Activated CD8-positive, alpha-beta T cell treated with anti-CD3 and anti-CD28 coated beads for 36 hours (primary cell): ENCODE measurements at places on chromosomes 6 and 20. TPM values are rescaled to one million over a fixed set of nuclear protein-coding genes. Genes with fewer than 3 reads are reported as not detected.

GRCh38 chr6:107128577-107128976, 13.3 kb upstream of the BEND3 start:
- no peak overlapping the region for H3K4me3 ChIP-seq
- H3K27ac ChIP-seq = no peak overlapping the region
- no peaks in the 10 kb centered on the region for H3K36me3 ChIP-seq
- no peaks in the 10 kb centered on the region for H3K4me1 ChIP-seq
- DNase-seq = no peak

- no peak overlapping the region for H3K27ac ChIP-seq
- no peak overlapping the region for H3K4me3 ChIP-seq
- no peaks in the 10 kb centered on the region for H3K4me1 ChIP-seq
- H3K27me3 ChIP-seq = peaks cover 18% of the 10 kb centered on the region
- H3K36me3 ChIP-seq = no peaks in the 10 kb centered on the region
- no peak for DNase-seq
Observed at GRCh38 chr20:49380337-49380780, 102.1 kb downstream of the KCNB1 start.

DNA sequence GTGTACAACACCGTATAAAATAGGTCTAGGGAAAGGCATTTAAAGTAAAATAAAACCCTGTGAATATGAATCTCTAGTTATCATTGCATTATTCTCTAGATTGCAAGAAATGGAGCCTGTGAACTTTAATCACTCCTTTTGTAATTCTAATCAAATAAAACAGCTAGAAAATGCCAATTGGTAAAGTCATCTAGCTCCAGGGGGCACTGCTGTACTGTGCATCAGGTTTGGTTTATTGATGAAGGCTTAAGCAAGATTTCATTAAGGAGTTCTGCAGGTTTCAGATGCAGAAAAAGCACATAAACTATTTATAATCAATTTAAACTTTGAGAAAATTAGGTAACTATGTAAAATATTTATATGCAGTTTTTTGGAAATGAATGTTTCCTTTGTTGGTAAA, 645.0 kb downstream of the PHF3 start:
- no peaks in the 10 kb centered on the region for H3K27me3 ChIP-seq
- no peak overlapping the region for H3K27ac ChIP-seq
- DNase-seq = peak; percentile 14
- no peaks in the 10 kb centered on the region for H3K4me1 ChIP-seq
- H3K4me3 ChIP-seq = no peak overlapping the region
- H3K36me3 ChIP-seq = no peaks in the 10 kb centered on the region

GRCh38 chr20:58065508-58066361, 162.7 kb downstream of the ANKRD60 start:
- H3K27ac ChIP-seq = no peak overlapping the region
- DNase-seq = no peak
- H3K4me1 ChIP-seq = no peaks in the 10 kb centered on the region
- no peaks in the 10 kb centered on the region for H3K36me3 ChIP-seq
- H3K27me3 ChIP-seq = no peaks in the 10 kb centered on the region
- no peak overlapping the region for H3K4me3 ChIP-seq

GRCh38 chr6:77986380-77987034, 333.7 kb downstream of the MEI4 start:
- no peaks in the 10 kb centered on the region for H3K27me3 ChIP-seq
- no peak for DNase-seq
- H3K36me3 ChIP-seq = no peaks in the 10 kb centered on the region
- no peak overlapping the region for H3K27ac ChIP-seq
- no peak overlapping the region for H3K4me3 ChIP-seq
- no peaks in the 10 kb centered on the region for H3K4me1 ChIP-seq

GRCh38 chr6:104623052-104623690, 236.5 kb downstream of the HACE1 start:
- DNase-seq = peak; percentile 24
- no peak overlapping the region for H3K27ac ChIP-seq
- peaks cover 5% of the 10 kb centered on the region for H3K27me3 ChIP-seq
- H3K4me1 ChIP-seq = peaks cover 6% of the 10 kb centered on the region
- no peak overlapping the region for H3K4me3 ChIP-seq
- H3K36me3 ChIP-seq = no peaks in the 10 kb centered on the region

GRCh38 chr6:44234101-44235025, 11.0 kb downstream of the SLC29A1 start:
- H3K27ac ChIP-seq = no peak overlapping the region
- DNase-seq = peak; percentile 51
- no peak overlapping the region for H3K4me3 ChIP-seq
- H3K4me1 ChIP-seq = peaks cover 20% of the 10 kb centered on the region

GRCh38 chr6:26163427-26164119, 76.3 kb downstream of the HFE start:
- H3K36me3 ChIP-seq = peaks cover 17% of the 10 kb centered on the region
- peak overlapping the region; percentile 67 for H3K27ac ChIP-seq
- H3K4me3 ChIP-seq = peak overlapping the region; percentile 10

DNA sequence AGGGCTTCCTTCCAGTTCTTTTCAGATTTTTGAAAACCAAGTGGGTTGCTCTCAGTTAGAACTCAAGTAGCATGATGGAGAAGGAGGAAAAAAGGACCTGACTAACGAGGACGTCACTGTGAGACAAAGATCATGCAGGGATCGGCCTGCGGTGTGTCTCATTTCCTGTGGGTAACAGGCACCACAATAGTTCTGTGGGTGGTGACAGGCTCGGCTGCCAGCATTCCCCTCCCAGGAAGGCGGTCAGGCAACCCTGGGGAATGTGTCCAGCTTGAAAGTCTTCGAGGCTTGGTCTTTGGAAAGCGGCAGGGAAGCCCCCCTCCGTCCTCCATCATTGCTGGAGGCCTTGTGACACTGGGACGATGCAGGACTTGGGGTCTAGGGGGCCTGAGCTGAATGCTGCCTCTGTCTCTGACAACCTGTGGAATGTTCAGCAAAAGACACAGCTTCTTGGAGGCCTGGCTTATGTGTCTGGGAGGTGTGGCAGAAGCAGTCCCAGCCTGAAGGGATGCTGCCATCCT, 121.0 kb downstream of the BCAS1 start:
- peak; percentile 89 for DNase-seq
- peaks cover 3% of the 10 kb centered on the region for H3K36me3 ChIP-seq

DNA sequence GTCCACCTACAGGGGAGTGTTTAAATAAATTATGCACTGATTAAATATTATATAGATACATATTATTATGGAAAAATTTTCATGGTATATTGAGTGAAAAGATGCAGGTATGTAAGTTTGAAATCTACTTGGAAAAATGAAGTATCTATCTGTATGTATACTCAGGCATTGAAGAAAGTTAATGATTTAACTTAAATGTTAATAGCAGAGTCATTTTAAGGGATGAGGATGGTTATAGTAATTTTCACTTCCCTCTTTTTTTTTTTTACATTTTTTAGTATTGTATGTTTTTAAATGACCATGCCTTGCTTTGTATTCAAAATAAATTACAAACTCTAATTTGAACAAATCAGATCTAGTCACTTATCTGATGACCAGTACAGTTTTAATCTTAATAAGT, 43.2 kb upstream of the NOTCH4 start:
- peaks cover 10% of the 10 kb centered on the region for H3K4me1 ChIP-seq
- H3K27ac ChIP-seq = no peak overlapping the region
- no peak overlapping the region for H3K4me3 ChIP-seq

- no peak for DNase-seq
- H3K4me3 ChIP-seq = no peak overlapping the region
- H3K27ac ChIP-seq = no peak overlapping the region
- no peaks in the 10 kb centered on the region for H3K4me1 ChIP-seq
Observed at GRCh38 chr6:49839957-49840356, 26.4 kb downstream of the CRISP1 start.

DNA sequence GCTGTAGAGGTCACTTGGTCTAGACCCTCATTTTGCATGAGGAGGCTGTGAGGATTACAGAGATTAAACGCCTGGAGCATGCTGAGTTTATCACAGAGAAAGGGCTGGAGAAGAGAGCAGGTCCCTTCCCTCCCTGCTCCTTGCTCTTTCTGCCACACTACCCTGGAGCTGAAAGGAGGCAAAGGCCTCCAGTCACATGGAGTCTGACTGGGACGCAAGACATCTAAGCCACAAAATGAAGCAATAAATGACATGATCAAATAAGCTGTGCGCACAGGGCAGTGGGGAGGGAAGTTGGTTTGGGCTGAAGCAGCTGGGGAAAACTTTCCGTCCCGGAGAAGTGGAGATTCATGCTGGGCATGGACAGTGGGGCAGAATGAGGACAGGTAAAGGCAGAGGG, 33.3 kb downstream of the ATXN1 start:
- no peaks in the 10 kb centered on the region for H3K27me3 ChIP-seq
- DNase-seq = no peak
- H3K36me3 ChIP-seq = peaks cover 26% of the 10 kb centered on the region
- peaks cover 72% of the 10 kb centered on the region for H3K4me1 ChIP-seq
- H3K27ac ChIP-seq = peak overlapping the region; percentile 43

DNA sequence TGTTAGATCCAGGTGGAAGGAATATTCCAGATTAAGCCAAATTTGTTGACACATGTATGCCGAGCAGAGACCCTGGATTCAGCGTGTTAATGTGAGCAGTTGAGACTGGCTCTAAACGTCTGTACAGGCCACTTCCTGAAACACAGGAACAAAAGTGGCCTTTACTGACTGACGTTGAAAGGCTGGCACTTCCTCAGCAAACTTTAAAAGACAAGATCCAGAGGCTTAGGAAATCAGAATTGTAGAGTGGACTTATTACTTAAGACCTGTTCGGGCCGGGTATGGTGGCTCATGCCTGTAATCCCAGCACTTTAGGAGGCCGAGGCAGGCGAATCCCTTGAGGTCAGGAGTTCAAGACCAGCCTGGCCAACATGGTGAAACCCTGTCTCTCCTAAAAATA, 125.7 kb upstream of the ARID1B start:
- no peak overlapping the region for H3K4me3 ChIP-seq
- H3K27me3 ChIP-seq = peaks cover 18% of the 10 kb centered on the region
- peaks cover 13% of the 10 kb centered on the region for H3K4me1 ChIP-seq
- no peak overlapping the region for H3K27ac ChIP-seq
- no peak for DNase-seq

- H3K4me1 ChIP-seq = peaks cover 59% of the 10 kb centered on the region
- H3K27me3 ChIP-seq = no peaks in the 10 kb centered on the region
- peak overlapping the region; percentile 95 for H3K4me3 ChIP-seq
- peaks cover 6% of the 10 kb centered on the region for H3K36me3 ChIP-seq
Observed at GRCh38 chr6:292506-293192, 362 bp downstream of the DUSP22 start.

GRCh38 chr6:41733360-41733706, 2.1 kb downstream of the TFEB start:
- peaks cover 40% of the 10 kb centered on the region for H3K4me1 ChIP-seq
- no peak for DNase-seq
- H3K27me3 ChIP-seq = no peaks in the 10 kb centered on the region
- peak overlapping the region; percentile 77 for H3K27ac ChIP-seq
- peak overlapping the region; percentile 84 for H3K4me3 ChIP-seq

GRCh38 chr20:14336686-14337085, 726 bp downstream of the FLRT3 start:
- no peaks in the 10 kb centered on the region for H3K36me3 ChIP-seq
- no peaks in the 10 kb centered on the region for H3K4me1 ChIP-seq
- H3K27me3 ChIP-seq = no peaks in the 10 kb centered on the region
- no peak overlapping the region for H3K4me3 ChIP-seq

DNA sequence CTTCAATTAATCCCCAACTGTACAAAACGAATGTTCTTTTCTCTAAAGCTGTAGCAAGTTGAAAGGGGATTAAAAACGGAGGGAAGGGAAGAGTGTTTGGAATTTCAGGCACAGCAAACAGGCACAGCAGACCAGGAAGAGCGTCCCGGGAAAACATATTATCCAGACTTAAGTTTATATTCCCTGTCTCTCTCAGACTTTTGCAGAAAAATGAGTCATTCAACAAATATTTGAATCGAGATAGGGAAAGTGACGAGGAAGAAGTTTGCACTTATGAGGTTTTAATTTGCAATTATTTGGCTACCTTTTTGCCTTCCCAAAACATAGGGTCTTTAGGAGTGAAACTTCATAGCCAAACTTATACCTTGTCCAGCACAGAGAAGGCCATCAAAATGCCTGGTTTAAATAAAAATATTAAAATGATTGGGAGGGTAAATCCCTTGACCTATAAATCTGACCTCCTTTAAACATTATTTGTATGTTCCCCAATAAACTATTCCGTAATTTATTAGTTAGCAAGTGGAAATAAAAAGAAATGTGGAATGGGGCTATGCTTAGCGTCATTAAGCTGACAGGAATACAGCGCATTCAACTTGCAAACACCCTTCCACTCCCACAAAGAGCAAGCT, 16.0 kb downstream of the HFE start:
- H3K4me1 ChIP-seq = peaks cover 15% of the 10 kb centered on the region
- H3K4me3 ChIP-seq = peak overlapping the region; percentile 85
- peak overlapping the region; percentile 98 for H3K27ac ChIP-seq
- H3K27me3 ChIP-seq = peaks cover 2% of the 10 kb centered on the region

DNA sequence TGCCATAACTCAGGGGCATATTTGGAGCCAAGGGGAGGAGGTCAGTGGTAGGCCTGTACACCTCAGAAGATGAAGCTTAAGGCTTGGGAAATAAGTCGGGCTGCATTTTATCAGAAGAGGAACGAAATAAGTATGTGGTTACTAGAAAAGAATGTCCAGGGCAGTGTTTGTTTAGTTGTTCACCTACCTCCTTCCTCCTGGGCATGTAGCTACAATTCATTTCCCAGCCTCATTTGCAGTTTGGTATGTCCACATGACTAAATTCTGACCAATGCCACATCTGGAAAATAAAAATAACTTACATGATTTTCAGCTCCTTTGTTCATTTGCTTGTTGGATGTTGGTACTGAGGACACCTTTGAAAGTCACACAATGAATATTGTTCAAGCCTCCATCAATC, 294.5 kb upstream of the RGS17 start:
- H3K36me3 ChIP-seq = no peaks in the 10 kb centered on the region
- H3K4me3 ChIP-seq = no peak overlapping the region
- DNase-seq = no peak
- H3K4me1 ChIP-seq = no peaks in the 10 kb centered on the region

GRCh38 chr6:55705451-55706440, 126.8 kb upstream of the HMGCLL1 start:
- no peak overlapping the region for H3K27ac ChIP-seq
- DNase-seq = no peak
- no peaks in the 10 kb centered on the region for H3K4me1 ChIP-seq
- H3K4me3 ChIP-seq = no peak overlapping the region

DNA sequence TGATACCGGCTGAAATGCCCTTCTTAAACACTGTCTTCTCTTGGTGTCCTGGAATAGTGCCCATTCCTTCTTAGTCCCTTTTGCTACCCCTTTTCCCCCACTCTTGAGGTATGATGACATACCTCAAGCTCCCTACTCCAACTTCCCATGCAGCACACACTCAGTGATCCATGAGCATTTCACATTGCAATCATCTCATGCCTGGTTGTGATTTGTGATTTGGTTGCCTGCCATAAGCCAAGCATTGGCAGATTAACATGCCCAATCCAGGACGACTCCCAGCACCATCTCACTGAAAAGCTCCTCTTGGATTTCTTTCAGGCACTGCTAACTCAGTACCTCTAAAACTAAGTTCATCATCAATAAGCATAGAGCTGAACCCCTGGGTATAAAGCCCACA, 14.7 kb upstream of the PTPRA start:
- no peak for DNase-seq
- H3K4me1 ChIP-seq = no peaks in the 10 kb centered on the region
- peaks cover 2% of the 10 kb centered on the region for H3K36me3 ChIP-seq

The BPIFB1 gene
- not detected for total RNA-seq

The RXRB gene
- 41.9 TPM for total RNA-seq

The SEL1L2 gene
- total RNA-seq = not detected

The PRKN gene
- 1.4 TPM for total RNA-seq

The MEP1A gene
- total RNA-seq = not detected

The ACTL10 gene
- 2.4 TPM for total RNA-seq
